Activated T-helper 17 cell treated with anti-CD3 and anti-CD28 coated beads, Interleukin-2, amount 50 U/mL, for 72 hours (primary cell): ENCODE measurements at places on chromosomes 11 and 22.
A peak's percentile ranks its signal among the peaks of the same experiment; 100 is the strongest.

DNA sequence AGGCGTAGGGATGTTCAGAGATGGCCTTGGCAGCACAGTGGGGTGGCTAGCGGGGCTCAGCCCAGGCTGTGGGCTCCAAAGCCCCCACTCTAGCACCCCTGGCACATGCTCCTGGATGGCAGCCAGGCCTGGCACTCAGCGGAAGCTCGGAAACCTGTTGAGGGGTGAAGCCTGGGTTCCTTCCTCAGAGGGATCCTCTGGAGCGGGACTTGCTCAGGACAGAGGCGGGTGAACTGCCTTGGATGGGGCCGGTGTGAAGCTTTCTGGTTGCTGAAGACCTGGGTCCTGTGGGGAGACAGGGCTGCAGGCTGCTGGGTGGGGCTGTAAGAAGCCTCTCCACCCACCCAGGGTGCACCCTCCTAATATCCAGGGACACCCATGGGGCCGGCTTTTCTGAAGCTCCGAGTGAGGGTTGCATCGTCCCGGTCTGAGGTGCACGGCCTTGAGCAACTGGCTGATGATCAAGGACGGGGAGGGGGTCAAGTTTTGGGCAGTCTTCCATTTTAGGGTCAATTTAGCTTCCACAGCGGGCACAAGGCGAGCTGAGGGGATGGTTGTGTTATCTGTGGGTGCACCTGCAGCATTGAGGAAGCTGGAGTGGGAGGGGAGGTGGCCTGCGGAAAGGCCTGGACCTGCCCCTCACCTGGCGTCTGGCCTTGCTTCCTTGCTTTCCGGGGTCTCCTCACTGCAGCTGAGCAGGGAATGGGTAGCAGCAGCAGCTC, 5.2 kb downstream of the MRGPRE start:
- ATAC-seq, result no peak

DNA sequence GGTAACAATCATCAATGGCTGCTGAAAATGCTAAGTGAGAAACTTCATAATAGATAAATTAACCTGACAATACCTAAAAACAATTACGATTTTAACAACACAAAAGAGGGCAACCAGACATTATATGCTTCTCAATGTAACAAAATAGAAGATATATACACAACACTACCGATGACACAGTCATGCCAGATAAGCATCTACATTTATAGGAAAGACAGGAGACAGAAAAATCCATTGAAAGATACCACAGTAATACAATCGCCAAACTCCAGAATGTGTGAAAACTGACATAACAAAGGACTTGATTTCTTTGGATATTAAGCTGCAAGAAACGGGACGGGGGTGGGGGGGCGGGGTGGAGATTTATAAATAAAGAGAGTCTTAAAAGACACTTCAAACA, 28.3 kb downstream of the USP28 start:
- ATAC-seq, result no peak

- no peak for ATAC-seq
Observed at GRCh38 chr22:45754822-45755221, 83.2 kb downstream of the ATXN10 start.

DNA sequence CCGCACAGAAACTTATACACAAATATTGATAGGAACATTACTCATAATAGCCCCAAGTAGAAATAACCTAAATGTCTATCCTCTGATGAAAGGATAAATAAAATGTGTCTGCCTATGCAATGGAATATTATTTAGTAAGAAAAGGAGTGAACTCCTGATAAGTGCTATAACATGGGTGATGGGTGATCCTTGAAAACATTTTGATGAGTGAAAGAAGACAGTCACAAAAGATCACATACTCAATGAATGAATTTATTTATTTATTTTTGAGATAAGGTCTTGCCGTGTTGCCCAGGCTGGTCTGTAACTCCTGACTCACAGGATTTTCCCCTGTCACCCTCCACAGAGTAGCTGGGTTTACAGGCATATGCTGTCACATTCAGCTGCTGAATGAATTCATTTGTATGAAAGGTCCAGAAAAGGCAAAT, 17.3 kb downstream of the RNF121 start:
- peak; percentile 60 for ATAC-seq

DNA sequence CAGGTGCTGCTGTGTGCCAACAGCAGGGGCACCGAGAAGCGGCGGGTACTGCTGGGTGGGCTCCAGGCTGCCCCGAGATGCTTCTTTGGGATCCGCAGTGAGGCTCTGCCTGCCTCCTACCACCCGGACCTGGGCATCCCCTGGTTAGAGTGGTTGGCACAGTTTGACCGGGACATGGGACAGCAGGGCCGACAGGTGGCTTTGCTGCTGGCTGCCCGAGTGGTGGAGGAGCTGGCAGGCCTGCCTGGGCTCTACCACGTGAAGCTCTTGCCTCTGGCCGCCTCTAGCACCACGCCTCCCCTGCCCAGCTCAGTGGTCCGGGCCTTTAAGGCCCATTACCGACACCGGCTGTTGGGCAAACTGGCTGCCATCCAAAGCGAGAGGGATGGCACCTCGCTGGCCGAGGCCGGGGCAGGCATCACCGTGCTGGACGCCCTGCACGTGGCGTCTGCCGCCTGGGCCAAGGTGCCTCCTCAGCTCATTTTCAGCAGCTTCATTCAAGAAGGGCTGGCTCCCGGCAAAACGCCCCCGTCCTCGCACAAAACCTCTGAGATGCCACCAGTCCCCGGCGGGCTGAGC, 1.9 kb downstream of the TIGD3 start:
- no peak for ATAC-seq

DNA sequence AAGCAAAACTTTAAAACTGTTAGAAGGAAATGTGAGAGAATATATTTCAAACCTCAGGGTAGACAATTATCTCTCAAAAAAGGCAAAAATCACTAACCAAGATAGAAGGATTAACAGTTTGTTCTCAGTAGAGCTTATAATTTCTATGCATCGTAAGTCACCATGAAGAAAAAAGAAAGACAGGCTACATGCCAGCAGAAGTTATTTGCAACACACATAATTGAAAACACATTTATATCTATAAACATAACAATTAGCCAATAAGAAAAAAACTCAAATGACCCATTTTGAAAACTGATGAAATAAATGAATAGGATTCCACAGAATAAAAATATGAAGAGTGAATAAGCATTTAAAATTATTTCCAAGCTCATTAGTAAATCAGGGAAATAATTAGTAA, 24.4 kb upstream of the SNX19 start:
- ATAC-seq, result no peak

DNA sequence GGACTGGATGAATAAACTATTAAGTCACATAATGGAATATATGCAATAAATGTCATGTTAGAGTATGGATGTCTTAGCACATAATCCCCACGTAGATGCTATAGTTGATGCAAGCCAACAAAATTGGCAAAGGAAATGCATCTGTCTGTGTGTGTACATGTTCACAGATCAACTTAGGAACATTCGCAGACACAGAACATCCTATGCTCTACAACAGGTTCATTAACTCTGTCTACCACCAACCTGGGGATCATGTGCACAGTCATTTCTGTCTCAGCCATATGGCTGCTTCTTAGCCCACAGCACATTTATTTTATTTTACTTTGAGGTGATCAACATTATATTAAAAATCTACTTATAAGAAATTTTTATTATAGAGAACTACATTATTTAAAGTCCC, 4.9 kb downstream of the MSANTD4 start:
- no peak for ATAC-seq

DNA sequence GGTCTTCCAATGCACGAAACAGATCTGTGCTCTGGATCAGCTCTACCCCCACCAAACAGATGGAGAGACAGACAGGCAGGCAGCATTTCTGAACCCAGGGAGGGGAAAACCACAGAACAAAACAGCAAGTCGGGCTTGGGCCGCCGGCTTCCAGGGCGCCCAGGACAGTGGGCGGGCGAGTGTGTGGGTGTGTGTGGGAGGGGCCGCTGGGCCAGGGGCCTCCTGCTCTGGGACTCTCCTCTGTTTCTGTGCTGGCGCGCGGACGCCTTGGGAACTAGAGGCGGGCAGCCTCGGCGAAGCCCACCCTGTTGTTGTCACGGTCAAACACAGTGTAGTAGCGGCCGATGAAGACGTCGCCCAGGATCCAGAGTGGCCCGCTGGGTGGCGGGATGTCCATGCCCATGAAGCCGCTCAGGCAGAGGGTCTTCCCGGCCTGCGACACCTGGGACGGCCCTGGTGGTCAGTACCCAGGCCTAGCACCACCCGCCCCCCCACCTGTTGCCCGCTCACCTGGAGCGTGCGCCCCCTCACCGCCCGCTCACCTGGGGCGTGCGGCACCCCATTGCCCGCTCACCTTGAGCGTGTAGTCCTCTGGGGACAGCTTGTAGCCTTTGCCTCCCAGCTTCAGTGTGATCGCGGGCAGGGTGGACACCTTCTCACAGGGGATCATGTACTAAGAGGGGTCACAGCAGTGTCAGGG, 3.0 kb upstream of the IFITM10 start:
- no peak for ATAC-seq

DNA sequence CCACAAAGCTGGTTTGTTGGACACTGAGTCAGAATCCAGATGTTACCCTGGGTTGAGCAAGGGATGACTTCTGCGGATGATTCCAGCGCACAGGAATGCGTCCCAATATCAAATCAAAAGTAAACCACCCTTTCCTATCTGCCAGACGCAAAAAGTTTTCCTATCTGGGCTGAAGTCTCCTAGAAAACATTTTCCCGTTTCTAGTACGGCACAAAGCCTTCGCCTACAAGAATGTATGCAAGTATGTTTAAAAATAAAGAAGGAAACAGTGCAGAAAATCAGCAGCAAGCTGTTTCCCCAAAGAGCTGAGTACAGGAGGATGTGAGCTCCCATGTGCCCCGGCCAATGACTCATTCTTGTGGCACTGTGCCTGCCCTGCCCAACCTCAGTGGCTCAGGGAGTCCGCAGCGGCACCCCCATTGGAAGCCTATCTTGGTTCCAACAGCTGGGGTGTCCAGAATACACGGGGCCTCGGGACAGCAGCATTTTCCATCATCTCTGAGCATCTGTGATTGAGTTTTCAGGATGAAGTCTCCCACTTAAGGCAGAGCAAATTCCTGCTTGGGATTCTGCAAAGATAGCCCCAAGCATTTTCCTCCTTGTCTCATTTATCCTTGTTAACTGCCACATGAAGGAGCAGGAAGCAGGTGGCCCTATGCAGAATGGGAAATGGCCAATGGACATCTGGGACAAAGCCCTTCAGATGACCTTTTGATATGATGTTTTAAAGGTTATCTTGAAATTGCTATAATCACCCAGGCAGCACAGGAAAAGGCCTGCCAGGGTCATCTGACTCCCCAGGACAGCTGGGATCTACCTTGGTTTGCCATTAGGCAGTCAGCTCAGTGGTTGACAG, 17.5 kb downstream of the KCNJ5 start:
- ATAC-seq, result no peak

DNA sequence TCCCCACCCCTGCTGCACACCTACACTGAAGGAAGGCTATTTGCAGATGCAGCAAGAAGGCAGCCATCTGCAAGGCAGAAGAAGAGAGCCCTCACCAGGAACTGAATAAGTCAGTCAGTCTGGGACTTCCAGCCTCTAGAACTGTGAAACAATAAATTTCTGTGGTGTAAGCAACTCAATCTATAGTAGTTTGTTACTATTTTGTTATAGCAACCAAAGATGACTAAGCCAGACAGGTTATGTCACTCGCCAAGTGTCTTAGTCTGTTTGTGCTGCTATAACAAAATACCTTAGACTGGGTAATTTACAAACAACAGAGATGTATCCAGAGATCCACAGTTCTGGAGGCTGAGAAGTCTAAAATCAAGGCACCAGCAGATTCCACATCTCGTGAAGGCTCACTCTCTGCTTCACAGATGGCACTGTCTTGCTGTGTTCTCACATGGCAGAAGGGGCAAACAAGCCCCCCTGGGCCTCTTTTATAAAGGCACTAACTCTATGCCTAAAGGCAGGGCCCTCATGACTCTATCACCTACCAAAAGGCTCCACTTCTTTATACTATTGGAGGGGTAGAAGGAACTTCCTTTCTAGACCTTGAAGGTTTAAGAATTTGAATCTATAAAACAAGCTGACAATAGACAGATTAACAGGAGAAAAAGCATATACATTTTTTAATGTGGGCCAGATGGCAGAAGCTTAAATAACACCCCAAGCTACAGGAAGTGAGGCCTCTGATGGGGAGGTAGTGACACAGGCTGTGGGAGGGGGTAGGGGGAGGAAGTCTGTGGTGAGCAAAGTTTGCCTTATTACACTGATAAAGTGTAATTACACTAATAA, 12.3 kb downstream of the APOL6 start:
- peak; percentile 92 for ATAC-seq

GRCh38 chr11:3225159-3225758, 6.6 kb upstream of the MRGPRG start:
- ATAC-seq, result no peak

GRCh38 chr22:50083462-50084079, 1.7 kb downstream of the MLC1 start:
- ATAC-seq, result no peak

DNA sequence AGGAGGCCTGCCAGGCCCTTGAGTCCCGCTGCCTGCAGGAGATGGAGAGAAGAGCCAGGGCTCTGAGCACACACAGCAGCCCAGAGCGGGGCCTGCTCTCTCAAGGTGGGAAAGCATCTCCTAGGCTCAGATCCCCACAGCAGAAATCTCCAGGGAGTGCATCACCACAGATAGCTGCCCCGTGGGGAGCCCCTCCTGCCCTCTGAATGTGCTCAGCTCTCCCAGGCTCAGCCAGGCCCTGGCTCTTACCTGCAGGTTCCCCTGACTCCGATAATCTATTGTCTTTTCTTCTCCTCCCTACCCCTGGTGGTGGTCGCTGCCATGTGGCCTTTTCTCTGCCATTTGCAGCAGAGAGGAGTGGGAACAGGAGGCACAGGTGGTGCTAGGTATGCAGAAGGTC, 49.9 kb downstream of the BTG4 start:
- ATAC-seq, result no peak

- ATAC-seq, result no peak
Observed at GRCh38 chr11:40032331-40032730, 1427.1 kb downstream of the LRRC4C start.

DNA sequence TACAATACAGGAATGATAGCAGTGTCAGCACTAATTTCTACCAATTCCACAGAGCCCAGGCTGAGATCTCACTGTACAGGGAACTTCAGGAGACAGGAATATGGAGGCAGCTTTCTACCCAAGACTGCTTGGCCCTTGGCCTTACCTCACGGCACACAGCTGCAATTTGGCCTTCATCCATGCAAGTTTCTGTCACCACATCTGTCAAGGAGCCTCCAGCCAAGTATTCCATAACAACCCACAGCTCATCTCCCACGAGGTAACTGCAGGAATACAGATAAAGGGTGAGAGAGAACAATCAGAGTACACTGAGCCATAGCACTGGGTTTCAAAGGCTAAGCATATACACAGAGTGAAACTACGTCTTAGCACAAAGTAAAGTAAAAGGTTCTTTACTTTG, 39.0 kb upstream of the GDPD4 start:
- ATAC-seq, result no peak

- no peak for ATAC-seq
Observed at GRCh38 chr11:68854273-68854958, 12.7 kb upstream of the CPT1A start.

- ATAC-seq, result no peak
Observed at GRCh38 chr11:76820184-76820566, 37.0 kb downstream of the TSKU start.

- peak; percentile 85 for ATAC-seq
Observed at GRCh38 chr11:86183694-86184093, 60.9 kb upstream of the EED start.
